Stimulated activated CD8-positive, alpha-beta memory T cell treated with anti-CD3 and anti-CD28 coated beads, Interleukin-2, amount 100 ng/mL, for 1 hour (primary cell): ENCODE measurements at places on chromosomes 2 and 18.

DNA sequence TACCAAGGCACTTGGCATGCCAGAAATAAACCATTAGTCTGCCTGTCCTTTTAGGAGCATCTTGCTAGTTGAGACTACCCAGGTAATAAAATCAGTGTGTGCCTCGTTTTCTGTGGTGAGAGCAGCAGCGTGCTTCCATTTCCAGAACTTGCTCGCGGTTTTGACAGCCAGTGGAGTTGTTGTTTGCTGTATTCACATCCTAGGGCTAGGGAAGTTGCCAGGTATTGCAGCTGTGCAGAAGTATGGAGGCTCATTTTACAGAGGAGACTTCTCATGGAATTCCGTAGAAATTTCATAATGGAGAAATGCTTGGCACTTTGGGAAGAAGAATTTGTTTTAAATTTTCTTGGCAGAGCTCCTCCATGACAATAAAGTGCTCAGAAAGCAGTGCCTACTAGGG, 1355.1 kb upstream of the ZEB2 start:
- DNase-seq = no peak

DNA sequence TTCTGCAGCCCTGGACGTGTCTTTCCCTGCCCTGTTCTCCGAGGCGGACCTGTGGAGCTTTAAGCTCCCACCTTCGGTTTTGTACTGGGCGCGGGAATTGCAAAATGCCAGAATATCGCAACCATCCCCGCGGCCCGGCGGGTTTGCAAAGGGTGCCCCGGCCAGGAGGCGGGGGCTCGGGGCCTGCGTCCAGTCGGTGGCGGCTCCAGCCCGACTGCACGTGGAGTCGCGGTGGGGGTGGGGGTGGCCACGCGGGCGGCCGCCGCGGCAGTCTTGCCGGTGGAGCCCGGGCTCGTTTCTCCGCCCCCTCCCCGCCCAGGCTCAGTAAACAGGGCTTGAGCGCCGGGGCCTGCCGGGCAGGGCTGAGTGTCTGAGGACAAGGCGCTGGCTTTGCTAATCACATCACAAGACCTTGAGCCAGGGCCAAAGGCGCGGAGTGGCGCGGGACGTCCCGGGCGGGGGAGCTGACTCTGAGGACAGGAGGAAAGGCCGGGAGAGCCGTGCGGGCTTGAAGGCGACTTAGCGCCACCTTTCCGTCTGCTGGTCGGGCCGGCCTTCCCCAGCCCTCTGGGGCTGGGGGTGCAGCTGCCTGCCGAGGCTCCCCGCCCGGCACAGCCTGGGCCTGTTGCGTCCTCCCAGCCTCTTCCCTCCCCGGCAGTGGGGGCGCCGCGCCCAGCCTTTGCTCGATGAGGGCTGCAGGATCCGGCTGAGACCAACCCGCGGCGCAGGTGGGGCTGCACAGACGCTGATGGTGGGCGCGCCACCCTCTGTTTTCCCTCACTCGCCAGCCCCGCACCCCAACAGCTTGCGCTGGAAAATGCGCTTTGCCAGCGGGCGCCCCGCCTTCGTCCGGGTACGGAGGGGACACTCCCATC, 786 bp upstream of the ZFP36L2 start:
- DNase-seq = no peak

GRCh38 chr2:157168501-157168900, 89.0 kb upstream of the GALNT5 start:
- no peak for DNase-seq

DNA sequence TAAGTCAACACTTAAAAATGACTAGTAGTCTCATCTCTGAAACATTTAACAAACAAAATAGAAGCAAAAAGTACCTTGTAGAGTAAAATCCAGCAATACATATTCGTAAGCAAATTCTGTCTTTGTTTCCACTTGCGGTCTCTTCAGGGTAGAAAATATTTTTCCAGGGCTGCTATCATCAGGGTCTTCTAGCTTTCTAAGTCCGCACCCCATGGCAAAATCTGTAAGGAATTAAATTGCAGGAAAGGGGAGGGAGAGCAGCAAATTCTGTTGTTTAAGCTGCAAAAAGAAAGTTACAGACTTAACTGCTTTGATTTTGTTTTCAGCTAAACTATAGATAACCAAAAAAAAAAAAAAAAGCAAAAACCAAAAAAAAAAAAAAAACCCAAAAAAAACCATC, at the start of gene RFTN2:
Gene RFTN2 (minus strand): TSS at position 342 of the 400 bp plus-strand sequence. CDS start 129 bp downstream, at position 213.
- no peak for DNase-seq

DNA sequence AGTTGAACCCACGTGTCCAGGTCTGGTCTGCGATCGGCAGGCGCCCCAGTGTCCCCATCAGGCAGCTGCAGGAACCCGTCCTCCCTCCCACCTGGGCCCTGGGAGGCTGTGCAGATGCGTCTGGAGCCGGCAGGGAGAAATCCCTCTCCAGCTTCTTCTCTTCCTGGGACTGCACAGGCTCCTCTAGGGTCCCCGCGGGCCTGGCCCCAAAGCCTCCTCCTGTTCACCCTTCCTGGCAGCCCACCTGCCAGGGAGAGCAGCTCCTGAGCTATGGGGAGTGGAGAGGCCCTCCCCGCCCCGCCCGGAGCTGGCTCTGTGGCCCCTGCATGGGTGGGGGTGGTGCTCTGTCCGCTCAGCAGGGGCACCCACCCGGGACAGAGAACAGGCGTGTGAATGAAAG, 179.2 kb upstream of the ALKAL2 start:
- no peak for DNase-seq

GRCh38 chr18:48889115-48889941, 61.4 kb downstream of the SMAD7 start:
- no peak for DNase-seq

- DNase-seq = no peak
These were observed 146.4 kb downstream of the TPO start for GRCh38 chr2:1559589-1560175.

DNA sequence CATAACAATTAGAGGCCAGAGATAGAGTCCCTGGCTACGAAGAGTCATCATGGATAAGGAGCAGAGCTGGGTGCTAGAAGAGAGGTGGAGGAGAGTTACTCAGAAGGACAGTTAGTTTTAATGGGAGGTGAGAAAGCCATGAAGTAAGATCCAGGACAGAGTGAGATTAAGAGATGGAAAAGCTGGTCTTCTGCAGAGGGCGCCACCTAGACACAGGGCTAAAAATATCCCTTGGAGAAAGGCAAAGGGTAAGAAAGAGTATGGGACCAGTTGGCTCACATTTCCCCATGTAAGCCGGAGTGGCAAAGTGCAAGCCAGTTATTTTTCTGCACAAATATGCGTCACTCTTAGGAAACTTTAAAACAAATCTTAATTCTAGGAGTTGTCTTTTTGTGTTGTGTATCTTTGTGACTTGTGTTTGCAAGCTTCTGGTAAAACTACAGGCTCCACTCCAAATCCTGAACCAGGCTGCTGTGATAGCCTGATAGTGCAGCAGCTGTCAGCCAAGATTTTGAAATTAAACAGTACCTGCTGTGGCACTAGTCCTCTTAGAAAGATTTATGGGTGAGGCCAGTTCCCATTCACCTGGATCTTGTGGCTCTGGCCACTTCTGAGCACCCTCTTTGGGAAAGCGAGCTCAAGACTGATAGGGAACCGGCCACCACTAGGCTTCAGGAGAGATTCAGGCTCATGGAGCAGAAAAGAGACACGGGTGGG, 204.2 kb downstream of the TPGS2 start:
- no peak for DNase-seq

DNA sequence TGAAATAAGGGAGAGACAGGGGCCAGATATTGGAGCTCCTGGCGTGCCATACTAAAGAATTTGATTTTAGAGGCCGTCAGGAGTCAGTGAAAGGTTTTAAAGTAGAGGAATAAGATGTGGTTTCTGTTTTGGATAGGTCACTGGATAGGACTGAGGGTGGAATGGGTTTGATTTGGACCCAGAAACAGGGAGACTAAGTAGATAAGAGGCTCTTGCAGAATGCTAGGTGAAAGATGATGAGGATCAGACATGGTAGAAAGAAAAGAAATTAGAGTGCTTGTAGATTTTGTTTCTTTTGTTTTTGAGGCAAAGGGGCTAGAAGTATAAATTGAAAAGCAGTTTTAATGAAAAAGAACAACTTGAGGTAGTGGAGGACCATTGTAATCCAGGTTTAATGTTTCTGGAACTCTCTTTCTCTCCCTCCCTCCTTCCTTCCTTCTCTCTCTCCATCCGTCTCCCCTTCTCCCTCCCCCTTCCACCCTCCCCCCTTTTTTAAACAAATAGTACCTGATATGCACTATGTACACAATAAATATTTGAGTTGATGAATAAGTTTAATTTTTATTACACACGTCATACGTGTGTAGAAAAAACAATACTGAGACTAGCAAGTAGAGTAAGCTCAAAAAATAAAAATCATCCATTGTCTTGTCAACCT, 1.9 kb downstream of the NDUFV2 start:
- DNase-seq = no peak

- DNase-seq = no peak
These were observed 158.9 kb downstream of the VAPA start for GRCh38 chr18:10072671-10073175.

DNA sequence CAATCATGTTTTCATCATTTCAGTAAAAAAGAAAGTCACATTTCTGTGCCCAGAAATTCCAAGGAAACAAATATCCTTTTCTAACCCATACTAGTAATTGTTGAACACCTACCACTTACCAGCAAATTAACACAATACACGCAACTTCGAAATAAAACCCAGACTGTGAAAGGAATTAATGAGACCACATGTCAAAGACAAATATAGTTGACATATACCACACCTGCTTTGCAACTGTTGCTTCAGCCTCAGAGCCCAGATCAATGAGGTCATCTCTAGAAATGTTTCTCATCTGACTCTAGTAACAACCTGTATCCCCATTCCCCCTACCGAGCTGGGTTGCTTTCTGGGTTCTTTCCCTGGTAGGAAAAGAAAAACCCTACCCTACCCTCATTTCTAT, 52.6 kb downstream of the TRIP12 start:
- DNase-seq = no peak

GRCh38 chr2:21415234-21415633, 291.5 kb downstream of the TDRD15 start:
- DNase-seq = no peak

DNA sequence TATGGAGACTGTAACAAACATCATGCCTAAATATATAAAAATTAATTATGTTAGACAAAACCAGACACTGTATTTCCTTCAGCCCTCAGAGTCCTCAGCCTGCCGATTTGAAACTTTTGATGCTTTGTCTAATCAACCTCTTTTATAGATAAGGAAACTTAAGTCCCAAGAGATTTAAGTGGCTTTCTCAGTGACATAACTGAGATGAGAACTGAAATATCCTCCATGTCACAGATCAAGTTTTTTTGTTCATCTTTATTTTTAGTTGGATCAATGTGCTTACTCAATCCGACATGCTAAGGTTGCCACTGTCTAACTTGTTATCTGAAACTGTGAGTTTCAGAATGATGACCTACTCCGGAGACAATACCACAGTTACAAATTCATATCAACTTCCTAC, 72.3 kb downstream of the BARD1 start:
- DNase-seq = no peak

GRCh38 chr2:197784956-197785941, at the start of gene BOLL:
BOLL (minus strand) TSS chr2:197785319; CDS start chr2:197781850, 3,469 bp downstream.
- DNase-seq = no peak

DNA sequence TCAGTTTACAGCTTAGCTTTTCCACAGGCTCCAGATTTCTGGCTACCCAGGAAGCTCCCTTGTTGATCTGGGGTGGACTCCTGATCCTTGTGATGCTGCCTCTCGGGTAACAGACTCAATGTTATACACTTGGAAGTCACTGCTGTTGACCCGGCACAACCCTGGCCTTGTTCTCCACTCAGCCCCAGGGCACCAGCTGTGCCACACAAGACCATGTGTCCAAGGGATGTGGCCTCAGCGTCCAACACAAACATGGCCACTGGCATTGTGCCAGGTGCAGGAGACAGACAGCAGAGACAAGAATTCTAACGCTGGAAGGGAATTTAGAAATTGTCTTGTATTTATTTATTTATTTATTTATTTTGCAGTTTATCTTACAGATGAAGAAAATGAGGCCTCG, 39.0 kb upstream of the PPP4R1 start:
- DNase-seq = no peak

DNA sequence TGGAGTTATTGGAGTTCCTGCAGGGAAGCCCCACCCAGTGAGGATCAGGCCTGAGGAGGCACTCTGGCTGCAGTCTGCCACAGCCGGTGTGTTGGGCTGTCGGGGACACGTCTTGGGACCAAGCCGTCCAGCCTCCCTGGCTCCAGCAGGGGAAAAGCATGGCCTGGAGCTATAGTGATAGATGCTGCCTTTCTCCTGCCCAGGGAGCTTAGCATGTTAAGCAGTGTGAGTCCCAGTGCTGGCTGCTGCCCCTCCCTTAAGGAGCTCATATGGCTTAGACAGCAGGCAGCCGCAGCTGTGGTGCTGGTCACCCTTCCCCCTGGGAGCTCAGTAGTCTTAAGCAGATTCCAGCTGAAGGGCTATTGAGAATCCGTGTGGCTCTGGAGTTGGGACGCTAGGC, 78.9 kb downstream of the CERS6 start:
- no peak for DNase-seq

DNA sequence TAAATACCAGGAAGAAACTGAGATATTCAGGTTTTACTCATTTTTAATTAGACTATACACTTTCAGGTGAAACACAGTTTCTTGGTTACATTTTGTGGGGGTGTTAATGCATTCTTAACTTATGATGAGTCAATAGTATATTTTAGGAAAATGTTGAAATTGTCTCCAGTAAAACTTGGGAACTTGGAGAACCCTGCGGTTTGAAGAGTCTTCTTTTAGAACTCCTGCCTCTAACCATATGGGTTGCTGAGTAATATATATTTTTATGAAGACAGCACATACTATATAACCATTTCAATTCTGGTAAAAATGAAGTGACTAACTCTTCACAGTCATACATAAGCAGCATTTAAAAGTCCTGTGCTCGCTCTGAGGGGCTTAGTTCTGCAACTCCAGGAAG, 308.2 kb upstream of the LRATD1 start:
- no peak for DNase-seq

GRCh38 chr2:18161681-18162080, 283.2 kb downstream of the KCNS3 start:
- DNase-seq = no peak

DNA sequence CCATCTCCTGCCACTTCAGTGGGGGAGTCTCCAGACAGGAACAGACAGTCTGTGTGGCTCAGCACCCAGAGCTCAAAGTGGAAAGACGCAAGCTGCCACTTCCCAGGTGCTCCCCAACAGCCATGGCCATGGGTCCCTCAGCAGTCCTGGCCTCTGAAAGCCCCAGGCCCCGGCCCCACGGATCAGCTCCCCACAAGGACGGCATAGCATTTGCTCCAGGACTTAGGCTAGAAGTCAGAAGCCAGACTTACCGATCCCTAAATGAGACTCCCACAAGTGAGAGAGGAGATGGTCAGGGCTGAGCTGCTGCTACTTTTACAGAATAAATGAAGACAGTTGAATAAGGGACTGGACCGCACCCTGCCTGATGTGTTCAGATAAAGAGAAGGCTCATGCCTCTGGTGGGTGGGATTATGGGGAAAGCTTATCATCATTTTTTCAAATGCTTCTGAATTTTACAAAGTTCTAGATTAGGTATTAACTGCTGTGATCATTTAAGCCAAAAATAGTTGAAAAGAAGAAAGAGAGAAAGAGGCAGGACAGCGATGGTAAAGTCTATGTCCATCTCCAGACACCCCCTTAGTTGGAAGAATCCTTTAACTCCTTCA, 50.5 kb downstream of the ADD2 start:
- no peak for DNase-seq
